ENCODE measurements at places on chromosomes 16 and 17.

DNA sequence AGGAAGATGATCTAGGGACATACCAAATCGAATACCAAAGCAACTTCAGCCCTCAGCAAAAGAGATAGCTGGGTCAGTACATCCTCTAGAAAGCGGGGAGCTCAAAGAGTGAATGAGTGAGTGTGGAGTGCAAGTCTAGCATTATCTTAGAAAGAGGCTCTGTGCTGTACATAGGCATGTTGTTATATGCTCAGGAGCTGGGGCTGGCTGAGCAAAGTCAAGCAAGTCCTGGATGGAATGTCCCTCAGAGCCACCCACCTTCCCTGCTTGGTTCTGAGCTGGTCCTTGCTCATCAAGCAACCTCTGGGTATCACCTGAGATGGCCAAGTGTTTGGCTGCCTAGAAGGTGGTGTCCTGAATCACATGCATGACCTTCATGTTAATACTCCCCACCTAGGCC is 4.9 kb upstream of the KLHL11 start:
- no peak for DNase-seq

- no peak for DNase-seq
Observed at GRCh38 chr17:32161029-32161428, 18.7 kb downstream of the RHOT1 start.

- DNase-seq = no peak
Observed at GRCh38 chr16:84737192-84738011, 37.6 kb downstream of the USP10 start.

- no peak for DNase-seq
Observed at GRCh38 chr17:64386412-64387144, 4.1 kb downstream of the PECAM1 start.

- no peak for DNase-seq
Observed at GRCh38 chr17:83054518-83055125, 24.8 kb upstream of the METRNL start.

- no peak for DNase-seq
Observed at GRCh38 chr17:21275579-21276263, 8.8 kb upstream of the MAP2K3 start.
